ENCODE measurements at places on chromosomes 1 and 21.

GRCh38 chr1:17309426-17310067, 1.6 kb downstream of the PADI4 start:
- no peak for DNase-seq

DNA sequence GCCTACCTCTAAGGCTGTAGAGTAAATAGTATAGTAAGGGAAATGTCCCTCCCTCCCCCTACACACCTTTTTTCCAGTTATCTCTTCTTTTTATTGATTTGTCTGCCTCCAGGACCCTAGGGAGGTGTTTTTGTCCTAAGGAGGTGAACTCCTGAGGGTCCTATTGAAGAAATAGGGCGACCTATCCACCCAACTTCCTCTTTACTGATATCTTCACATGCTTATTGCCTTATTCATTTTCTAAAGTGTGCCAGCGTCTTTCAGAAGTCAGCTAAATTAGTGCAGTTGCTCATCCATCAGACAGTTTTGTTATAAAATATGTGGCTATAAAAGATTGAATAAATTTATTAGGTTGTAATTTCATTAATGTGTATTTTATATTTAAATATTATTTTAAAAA, 5.9 kb downstream of the BACH1 start:
- DNase-seq: no peak

DNA sequence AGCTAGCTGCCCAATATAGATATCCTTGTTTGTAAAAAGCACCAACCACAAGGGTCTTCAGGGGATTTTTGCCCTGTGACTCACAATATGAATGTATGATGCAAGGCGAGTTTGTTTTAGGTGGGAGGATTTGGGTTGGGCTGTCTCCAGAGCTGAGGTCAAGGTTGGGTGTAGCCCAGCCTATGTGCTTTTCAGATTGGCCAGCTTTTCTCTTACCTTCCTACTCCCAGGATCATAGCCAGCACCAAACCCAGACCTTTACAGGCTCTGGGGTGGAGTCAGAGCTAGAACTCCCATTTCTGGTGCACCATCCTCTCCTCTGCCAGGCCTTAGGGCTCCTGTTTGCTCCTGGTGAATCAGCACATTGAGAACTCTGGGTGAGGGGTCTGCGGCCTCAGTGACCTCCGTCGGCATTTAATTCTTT, 55.6 kb upstream of the GCLM start:
- peak; percentile 27 for DNase-seq

DNA sequence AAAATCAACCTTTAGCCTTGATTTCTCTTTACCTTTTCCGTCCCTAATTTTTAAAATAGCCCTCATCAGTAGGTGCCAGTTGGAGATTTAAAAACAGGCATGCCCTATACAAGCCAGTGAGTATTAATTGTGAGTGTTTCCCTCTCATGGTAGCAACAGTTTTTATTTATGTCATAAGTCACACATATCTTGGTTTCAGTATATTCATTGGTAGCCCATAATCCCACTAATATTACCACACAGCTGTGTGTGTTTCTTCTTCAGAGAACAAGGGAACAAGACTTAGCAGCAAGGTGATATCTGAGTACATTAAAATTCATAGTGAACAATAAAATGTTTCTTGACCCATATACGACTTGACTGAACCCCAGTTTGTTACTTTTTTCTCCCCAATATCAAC, 68.6 kb upstream of the HSPA13 start:
- no peak for DNase-seq

GRCh38 chr1:27884006-27884954, 11.9 kb downstream of the THEMIS2 start:
- no peak for DNase-seq

DNA sequence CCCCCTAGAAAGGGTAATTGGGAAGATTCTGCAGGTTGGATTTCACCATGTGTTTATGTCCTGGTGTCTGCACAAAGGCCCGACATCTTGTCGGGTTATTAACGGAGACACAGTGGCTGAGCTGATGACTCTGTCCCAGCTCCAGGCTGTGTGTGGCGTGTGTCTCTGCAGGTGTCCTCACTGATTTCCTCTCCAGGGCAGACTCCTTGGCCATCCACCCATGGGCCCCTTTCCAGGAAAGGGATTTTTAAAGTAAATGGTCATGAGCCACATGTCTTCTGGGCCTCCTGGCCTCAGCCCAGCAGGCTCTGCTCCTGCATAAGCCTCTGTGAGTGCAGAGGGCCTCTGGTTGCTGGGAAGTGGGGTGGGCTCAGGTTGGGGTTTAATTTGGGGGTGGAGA, 418.7 kb upstream of the VAMP3 start:
- DNase-seq: no peak

DNA sequence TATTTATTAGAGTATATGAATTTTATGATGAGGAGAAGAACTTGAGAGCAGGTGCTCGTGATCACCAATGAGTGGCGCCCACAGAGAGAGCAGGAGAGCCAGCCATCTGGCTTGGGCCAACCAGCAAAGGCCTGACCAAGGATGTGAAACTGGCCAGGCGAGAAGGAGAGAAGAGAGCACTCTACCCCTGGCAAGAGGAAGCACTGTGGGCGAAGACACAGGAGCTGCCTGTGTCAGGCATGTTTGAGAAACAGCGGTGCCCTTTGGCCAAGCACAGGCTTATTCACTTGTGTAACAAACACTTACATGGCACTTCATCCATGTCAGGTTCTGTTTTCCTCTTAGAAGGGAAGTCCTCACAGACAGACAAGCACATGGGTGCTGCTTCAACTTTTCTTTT, 4.2 kb upstream of the SIPA1L2 start:
- no peak for DNase-seq

GRCh38 chr1:219247441-219247840, 73.8 kb downstream of the LYPLAL1 start:
- DNase-seq: no peak

DNA sequence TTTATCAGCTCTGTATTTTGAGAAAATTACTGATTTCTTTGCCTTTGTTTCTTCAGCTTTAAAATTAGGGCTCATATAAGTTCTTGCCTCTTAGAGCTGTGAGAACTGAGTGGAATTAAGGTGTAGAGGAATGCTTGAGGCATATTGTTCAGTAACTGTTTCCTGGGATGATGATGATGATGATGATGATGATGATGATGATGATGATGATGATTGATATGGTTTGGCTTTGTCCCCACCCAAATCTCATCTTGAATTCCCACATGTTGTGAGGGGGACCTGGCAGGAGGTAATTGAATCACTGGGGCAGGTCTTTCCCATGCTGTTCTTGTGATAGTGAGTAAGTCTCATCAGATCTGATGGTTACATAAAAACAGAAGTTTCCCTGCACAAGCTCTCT, 118.7 kb downstream of the CHRM3 start:
- no peak for DNase-seq

GRCh38 chr1:109769330-109770078, 5.8 kb upstream of the EPS8L3 start:
- no peak for DNase-seq

GRCh38 chr1:241336335-241336734, 20.7 kb downstream of the RGS7 start:
- DNase-seq: peak; percentile 10

Measured in hepatocyte (in vitro differentiated cells).